ENCODE measurements at places on chromosomes 7 and 10.

GRCh38 chr10:26780793-26781601, 79.8 kb downstream of the ABI1 start:
- peak; percentile 90 for DNase-seq

DNA sequence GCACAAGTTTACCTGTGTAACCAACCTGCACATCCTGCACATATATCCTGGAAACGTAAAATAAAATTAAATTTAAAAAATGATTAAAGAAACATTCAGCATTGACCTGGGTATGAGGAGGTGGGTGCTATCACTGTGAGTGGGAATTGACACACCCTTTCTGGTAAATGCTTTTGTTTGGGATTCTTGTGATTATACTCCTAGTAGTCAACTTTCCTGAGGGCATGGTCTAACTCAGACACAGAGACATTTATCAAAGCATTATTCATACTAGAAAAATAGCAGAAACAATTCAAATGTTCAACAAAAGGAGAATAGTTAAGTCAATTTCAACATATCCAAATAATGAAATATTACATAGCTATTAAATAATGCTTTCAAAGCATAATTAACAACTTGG, 44.2 kb downstream of the CNNM2 start:
- DNase-seq: no peak

DNA sequence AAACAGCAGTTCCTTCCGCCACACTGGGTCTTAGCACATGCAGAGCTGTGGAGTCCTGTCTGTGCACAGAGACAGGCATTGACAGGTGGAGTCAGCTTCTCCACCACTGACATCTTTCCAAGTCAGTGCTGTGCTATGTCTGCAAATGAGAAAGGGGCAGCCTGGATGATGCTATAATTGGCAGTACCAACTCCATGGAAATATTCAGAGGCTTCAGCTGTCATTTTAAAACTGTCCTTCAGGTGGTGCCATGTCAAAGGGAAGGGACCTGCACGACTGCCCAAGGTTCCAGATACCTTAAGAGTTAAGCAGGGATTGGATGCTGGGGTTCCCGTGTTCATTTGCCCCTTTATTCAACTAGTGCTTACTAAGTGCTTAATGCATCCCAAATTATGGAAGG, 258.0 kb upstream of the PRKCQ start:
- peak; percentile 18 for DNase-seq

DNA sequence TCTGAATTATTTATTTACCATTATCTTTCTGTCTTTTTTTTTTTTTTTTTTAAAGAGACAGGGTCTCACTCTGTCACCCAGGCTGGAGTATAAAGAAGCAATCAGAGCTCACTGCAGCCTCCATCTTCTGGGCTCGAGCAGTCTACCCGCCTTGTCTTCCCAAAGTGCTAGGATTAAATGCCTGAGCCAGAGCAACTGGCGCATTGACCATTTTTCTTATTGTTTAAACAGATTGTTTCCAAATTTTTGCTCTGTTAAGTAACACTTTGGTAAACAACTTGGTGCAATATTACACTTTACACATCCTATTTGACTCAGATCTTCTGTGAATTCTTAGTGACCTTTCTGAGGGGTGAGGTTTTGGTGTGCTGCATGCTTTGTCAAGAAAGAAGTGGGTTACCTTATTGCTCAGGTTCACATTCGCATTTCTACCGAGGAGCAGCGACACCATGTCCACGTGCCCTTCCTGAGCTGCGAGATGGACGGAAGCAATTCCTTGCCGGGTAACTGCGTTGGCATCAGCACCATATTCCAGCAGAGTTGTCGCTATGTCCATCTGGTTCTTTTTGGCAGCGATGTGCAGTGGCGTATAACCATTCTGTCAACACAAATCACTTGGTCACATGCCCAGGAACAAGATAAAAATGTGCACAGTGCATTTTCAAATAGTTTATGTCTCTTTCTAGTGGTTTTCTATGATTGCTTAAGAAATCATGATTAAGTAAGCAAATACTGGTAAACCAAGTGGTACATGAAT, 203.2 kb downstream of the ANK3 start:
- no peak for DNase-seq

GRCh38 chr10:25157650-25158049, 17.2 kb upstream of the GPR158 start:
- DNase-seq: no peak

GRCh38 chr7:124338861-124339260, 306.0 kb upstream of the TMEM229A start:
- DNase-seq: no peak

- DNase-seq: peak; percentile 65
Measured at GRCh38 chr10:121426307-121426706, 171.9 kb downstream of the FGFR2 start.

GRCh38 chr10:74973741-74974392, 137.6 kb upstream of the SAMD8 start:
- no peak for DNase-seq

GRCh38 chr10:22473044-22473443, 127.7 kb downstream of the SPAG6 start:
- no peak for DNase-seq

DNA sequence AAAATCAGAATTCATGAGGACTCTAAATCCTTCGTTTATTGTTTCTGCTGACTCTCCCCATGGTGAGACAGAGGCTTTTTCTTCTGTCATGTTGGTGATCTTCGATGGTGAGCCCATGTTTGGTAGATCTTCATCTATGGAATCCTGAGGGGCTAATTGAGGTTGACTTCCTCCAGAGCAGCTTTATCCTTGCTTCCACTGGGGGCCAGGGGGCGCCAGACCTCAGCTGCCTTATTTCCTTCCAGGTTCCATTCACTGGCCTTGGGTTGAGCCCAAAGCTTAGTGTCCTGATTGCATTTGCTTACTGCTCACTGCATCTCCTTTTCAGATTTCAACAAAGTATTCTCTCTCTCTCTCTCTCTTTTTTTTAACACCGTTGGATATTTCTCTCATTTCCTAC, 80.7 kb downstream of the GCC1 start:
- DNase-seq: peak; percentile 15

- no peak for DNase-seq
Measured at GRCh38 chr7:33504266-33504665, 374.9 kb downstream of the BBS9 start.

DNA sequence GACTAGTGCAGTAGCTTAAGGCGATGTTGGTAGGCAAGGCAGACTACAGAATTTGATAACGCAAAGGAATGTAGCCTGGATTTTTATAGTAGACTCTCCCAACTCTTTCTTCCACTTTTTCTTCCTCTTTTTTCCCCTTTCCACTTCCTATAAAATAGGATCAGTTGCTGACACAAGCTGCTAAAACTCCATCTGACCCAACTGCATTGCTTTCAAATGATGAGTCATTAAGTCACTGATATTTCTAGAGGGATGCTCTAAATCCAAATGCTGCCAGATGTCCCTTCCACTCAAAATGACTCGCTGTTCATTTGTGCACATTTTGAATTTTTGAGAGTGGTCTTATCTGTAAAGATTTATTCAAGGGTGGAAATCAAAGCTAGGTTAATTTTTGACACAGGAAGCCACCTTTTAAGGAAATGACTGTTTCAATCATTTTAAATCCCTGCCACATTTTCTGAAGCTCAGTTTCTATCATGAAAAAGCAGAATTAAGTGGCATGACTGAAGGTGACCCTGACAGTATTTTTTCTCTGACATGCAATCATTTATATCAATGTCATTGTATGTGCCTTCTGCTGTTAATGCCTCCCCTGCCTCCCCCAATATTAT, 25.8 kb upstream of the SFMBT2 start:
- DNase-seq: peak; percentile 23

DNA sequence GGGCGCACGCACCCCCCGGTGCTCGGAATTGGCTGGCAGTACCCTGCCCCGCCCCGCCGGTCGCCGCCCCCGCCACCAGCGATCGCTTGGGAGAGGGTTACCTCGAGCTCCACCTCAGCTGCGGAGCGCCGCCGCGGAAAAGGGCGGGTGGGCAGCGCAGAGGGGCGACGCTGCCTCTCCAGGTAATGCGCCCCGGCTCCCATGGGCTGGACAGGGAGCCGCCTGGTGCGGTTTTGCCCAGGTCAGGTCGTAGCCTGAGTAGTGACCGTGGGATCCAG, 1.3 kb downstream of the PFKFB3 start:
- DNase-seq: peak; percentile 25

- no peak for DNase-seq
Measured at GRCh38 chr10:6274040-6274439, 71.3 kb downstream of the PFKFB3 start.

GRCh38 chr10:96505150-96506136, 8.3 kb downstream of the TLL2 start:
- no peak for DNase-seq

DNA sequence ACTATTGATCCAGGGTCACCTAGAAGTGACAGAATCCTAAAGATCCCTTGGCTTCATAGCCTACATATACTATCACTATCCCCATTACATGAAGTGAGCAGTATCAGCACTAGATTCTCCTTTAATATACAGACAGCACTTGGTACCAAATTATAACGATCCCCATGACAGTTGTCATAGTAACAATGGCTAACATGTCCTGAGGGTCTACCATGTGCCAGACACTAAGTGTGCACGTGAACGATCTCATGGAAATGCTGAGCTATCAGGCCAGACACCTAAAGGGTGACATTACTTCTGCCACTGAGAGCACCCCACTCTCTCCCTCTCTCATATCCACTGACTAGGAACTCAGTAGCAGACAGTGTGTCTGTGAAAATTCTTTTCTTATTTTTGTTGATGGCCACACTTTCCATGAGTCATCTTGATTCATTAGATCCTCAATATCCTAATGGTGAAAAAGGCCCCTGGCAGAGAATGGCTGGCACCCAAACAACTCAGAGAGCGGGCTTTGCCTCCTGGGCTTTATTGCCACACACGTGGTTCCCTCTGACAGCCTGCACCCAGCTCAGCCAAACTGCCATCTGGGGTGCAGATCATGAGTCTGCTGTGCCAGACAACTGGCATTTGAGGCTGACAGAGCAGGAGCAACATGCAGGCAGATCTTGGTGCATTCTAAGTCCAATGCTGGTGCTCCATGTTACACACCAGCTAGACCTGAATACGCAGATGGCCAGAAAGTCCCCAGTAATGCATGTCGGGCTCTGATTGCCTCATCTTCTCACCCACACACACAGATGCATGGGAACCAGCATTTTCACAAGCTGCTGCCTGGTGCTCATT, 176.3 kb downstream of the DGKI start:
- peak; percentile 20 for DNase-seq

DNA sequence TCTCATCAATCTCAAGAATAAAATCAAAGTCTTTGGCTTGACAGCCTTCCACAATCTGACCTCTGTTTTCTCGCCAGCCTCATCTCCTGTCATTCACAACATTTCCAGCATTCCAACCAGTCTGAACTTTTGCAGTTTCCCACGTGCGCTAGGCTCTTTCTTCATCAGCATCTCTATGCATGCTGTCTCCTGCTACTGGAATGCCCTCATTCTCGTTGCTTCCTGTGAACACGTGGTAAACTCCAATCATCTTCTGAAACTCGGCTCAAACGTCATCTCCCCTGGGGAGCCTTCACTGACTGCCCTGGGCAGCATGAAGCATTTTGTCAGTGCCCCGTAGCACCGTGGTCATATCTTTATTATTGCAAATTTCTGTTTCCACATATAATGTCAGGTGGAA, 12.2 kb upstream of the RSBN1L start:
- no peak for DNase-seq

GRCh38 chr7:83934118-83934734, 260.4 kb downstream of the SEMA3A start:
- DNase-seq: no peak

DNA sequence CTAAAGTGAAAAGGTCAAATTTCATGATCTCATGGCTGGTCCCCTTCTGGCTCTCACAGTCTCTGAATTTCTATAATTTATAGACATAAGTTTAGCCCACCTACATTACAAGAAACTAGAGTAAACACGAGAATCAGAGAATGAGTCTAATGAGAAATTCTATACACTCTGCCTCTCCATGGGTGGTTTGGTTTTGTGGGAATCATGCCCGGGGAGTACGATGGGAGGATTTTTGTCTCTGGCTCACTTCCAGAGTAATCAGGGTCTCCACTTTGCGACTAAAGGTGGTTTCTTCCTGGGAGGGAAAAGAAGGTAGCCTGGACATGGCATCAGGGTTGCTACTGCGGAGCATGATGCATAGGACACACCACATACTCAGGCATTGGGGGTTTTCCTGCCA, 69.7 kb downstream of the MRC1 start:
- DNase-seq: no peak

Data from HT1080 (cell line).